Activated naive CD4-positive, alpha-beta T cell treated with anti-CD3 and anti-CD28 coated beads for 36 hours (primary cell): ENCODE measurements at places on chromosomes 7 and 10. TPM values are rescaled to one million over a fixed set of nuclear protein-coding genes. Genes with fewer than 3 reads are reported as not detected.

DNA sequence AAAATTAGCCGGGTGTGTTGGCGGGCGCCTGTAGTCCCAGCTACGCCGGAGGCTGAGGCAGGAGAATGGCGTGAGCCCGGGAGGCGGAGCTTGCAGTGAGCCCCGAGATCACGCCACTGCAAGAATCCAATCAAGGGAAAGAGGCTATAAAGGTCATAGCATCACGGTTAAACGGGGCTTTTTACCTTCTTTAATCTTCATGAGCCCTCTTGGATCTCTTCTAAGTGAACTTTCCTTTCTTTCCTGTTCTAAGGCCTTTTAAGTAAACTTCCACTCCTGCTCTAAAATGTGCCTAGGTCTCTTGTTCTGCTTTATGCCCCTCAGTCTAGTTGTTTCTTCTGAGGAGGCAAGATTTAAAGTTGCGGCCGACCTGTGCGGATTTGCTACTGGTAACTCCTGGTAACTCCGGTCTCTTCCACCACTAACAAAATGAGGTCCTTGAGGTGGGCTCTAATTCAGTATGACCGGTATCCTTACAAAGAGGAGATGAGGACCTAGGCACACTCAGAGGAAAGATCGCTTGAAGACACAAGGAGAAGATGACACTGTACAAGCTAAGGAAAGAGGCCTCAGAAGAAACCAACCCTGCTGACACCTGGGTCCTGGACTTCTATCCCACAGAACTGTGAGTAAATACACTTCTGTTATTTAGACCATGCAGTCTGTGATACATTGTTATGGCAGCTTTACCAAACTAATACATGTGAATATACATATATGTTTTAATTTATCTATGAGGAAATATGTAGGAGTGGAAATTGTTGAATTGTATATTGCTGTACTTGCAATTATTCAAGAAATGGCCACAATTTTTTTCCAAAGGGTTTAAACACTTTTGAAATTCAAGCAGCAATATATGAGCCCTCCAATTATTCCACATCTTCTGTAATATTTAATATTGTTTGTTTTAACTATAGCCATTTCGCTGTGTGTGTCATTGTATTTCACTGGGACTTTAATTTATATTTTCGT is 331.5 kb upstream of the CNTNAP2 start:
- DNase-seq, result no peak

AKR1C4 gene
- not detected for total RNA-seq

GRCh38 chr10:133030781-133031180 is 56.9 kb upstream of the ADGRA1 start:
- DNase-seq, result no peak

DNA sequence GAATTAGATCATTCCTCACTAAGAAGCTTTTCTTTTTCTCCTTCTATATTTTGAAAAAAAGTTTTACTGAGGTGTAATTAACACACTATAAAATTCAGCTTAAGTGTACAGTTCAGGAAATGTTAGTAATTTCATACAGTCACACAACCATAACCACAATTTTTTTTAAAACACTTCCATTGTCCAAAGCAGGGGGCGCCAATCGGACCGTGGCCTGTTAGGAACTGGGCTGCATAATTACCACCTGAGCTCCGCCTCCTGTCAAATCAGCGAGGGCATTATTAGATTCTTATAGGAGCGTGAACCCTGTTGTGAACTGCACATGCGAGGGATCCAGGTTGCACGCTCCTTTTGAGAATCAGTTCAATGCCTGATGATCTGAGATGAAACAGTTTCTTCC is 427.1 kb downstream of the TFEC start:
- no peak for DNase-seq

DNA sequence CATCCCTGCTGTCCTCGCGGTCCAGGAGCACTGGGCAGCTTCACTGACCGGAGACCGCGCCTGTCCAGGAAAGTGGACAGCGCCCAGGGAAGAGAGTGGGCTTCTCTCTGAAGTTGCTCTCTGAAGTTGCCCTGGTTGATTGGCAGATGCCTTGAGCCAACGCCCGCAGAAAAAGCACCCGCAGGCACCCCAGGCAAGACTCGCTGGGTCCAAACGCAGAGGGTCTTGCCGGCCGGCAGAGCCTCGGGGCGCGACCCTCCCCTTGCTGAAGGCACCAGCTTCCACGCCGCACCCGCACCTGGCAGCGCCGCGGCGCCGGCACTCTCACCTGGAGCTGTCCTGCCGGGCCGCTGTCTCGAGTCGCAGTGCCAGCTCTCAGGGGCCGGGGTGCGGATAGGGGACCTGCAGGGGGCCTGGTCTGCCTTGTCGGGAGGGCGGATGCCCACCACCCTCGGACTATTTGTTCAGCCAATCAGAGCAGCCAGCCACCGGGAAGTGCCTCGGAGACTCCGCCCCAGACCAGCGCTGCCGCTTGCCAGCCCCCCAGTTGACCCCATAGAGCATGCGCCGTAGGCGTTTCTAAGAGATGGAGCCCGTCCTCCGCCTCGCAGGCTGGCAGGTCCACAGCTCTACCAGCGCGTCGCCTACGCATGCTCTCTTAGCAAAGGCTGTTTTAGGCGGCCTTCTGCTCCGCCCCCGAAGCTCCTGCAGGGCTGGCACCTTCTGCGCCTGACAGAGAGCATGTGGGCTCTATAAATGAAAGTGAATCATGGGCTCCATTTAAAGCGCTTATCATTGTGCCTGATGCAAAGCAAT is at the start of gene LIPA:
Gene LIPA, minus strand, starts transcription at position 367 of the 816 bp plus-strand sequence. CDS start 4,127 bp downstream, outside the sequence.
- peak; percentile 95 for DNase-seq

GRCh38 chr10:89042562-89042961 is 52.0 kb downstream of the FAS start:
- no peak for DNase-seq

DNA sequence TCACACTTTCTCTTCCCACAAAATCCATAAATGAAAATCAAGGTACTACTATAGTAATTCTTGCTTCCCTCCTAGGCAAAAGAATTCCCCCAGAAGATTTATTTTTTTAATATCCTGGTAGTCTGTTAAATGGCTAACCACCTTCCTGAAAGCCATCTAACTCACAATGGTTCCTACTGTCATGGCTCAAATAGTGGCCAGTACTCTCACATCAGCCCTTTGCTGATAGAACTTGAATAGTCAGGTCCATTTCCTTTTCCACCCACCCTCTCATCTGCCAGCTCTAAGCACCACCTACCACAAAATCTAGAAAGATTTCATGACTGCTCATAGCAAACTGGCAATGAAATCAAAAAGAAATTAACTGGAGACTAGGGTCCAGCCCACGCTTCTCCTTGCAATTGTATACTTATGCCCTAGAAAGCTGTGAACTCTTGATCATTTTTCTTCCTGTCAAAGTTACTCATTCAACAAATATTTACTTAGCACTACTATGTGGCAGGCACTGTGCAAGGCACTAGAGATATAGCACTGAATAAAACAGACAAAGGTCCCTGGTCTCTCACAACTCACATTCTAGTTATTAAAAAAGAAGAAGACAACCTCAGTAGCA is 60.4 kb downstream of the ARMH3 start:
- no peak for DNase-seq

DNA sequence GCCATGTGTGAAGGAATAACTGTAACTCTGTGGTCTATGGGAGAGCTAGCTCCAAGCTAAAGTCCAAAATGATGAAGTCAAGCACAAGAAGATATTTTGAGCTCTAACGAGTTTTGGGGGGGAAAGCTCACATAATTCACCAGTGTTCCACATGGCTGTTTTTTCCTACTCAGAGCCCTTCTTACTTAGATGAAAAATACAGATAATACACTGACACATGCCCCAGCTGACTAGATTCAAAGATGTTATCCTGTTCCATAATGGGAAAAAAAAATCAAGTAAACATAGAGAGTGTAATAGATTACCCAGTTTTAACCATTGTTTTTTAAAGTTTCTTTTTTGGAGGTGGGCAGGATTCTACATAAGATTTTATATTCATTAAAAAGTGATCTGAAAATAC is 86.6 kb downstream of the PRLHR start:
- DNase-seq, result no peak

- no peak for DNase-seq
These were observed 23.5 kb upstream of the PDE1C start for GRCh38 chr7:32093415-32094408.

DNA sequence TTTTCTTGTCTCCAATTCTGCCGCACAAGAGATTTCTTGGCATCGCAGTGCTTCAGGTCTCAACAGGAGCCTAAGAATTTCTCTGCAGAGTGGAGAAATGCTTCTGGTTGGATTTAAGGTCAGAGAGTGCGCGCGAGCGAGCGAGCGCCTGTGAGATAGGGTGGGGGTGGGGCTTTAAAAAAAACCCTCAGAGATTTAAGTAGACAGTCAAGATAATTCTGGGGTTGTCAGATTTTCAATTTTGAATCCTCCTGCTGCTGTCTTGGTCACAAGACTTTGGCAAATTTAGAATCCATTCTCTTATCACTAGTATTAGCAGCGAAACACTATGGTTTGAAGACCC is 49.7 kb downstream of the CPEB3 start:
- DNase-seq, result no peak

APBB1IP gene
- total RNA-seq, result 29.4 TPM

GRCh38 chr10:70441895-70442309 is 421 bp upstream of the NODAL start:
- DNase-seq, result no peak

- no peak for DNase-seq
These were observed 23.6 kb upstream of the COBL start for GRCh38 chr7:51340029-51340838.

C7orf57 gene
- 0.29 TPM for total RNA-seq

- DNase-seq, result no peak
These were observed 4.9 kb downstream of the PTEN start for GRCh38 chr10:87868277-87868676.

- DNase-seq, result no peak
These were observed 196.5 kb downstream of the PHF14 start for GRCh38 chr7:11170175-11170574.

GRCh38 chr10:114412907-114413797 is 8.8 kb upstream of the AFAP1L2 start:
- no peak for DNase-seq

- no peak for DNase-seq
These were observed 138.3 kb upstream of the NAMPT start for GRCh38 chr7:106423111-106423510.

ANKRD1 gene
- not detected for total RNA-seq

SEMA3D gene
- not detected for total RNA-seq

PDE6C gene
- total RNA-seq, result not detected

DNA sequence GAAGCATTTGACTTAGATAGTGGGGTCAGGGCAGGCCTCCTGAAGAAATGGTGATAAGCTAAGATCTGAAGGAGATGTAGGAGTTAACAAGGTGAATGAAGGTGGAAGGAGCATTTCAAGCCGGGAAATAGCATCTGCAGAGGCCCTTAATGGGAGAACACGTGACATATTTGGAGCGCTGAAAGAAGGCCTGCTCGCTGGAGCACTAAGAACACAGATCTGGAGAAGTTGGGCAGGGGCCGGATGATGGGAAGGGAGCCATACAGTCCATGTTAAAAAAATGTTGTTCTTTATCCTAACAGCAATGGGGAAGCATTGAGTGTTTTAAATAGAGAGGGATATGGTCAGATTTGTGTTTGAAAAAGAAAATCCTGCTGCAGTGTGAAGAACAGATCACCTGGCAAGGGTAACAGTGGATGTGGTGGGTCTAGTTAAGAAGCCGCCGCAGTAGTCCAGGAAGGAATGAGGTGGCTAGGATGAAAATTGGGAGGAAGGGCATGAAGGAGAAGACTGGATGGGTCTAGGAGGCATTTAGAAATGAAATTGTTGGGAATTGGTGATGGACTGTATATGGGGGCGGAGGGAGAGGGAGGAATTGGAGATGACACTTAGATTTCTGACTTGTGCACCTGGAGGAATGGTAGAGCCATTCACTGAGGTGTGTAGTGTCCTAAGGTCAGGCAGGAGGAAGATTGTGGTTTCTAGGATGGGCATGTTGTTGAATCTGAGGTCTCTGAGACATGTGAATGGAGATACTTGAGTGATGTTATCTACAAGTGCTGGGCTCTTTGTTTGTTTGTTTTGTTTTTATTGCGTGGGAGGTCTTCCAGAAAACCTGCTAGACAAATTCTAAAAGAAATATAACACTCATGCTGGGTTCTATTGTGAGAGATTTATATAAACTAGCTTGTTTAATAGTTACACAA is 58.4 kb downstream of the MET start:
- DNase-seq, result no peak

CFAP70 gene
- 0.20 TPM for total RNA-seq

RPEL1 gene
- not detected for total RNA-seq

GRCh38 chr7:15856311-15856710 is 169.8 kb upstream of the MEOX2 start:
- DNase-seq, result no peak

DNA sequence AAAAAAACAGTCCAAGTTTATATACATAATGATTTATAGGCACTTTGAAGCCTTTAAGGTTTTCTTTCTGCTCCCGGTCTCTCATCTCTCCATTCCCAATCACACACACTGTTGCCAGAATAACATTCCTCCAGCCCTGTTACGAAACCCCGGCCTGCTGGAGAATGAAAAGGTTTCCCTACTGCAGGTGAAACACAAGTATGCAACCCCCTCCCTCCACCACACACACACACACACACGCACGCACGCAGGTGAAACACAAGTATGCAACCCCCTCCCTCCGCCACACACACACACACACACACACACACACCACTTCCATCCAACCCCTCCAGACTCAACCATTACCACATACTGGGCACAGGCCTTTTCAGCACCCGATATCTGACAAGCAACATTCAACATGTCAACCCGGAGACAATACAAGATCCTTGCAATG is 87.5 kb downstream of the PARD3 start:
- DNase-seq, result no peak

DNA sequence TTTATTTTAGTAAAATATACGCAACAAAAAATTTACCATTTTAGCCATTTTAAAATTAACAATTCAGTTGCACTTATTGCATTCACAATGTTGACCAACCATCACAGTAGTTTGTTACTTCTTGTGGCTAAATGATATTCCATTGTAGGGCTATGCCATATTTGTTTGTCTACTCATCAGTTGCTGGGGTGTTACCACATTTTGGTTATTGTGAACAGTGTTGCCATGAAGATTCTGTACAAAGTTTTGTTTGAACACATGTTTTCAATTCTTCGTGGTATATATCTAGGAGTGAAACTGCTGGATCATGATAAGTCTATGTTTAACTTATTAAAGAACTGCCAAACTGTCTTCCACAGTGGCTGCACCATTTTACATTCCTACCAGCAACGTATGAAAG is 46.3 kb upstream of the ZNF365 start:
- no peak for DNase-seq

ASIC3 gene
- 6.8 TPM for total RNA-seq

KCNMA1 gene
- not detected for total RNA-seq

- no peak for DNase-seq
These were observed 233.3 kb downstream of the LRRN3 start for GRCh38 chr7:111324228-111324627.
